ENCODE measurements at places on chromosomes 3 and 15.
A peak's percentile ranks its signal among the peaks of the same experiment; 100 is the strongest.

- H3K4me3 ChIP-seq, result peak overlapping the region; percentile 60
- H3K36me3 ChIP-seq, result no peaks in the 10 kb centered on the region
- H3K4me1 ChIP-seq, result peaks cover 47% of the 10 kb centered on the region
- no peaks in the 10 kb centered on the region for H3K27me3 ChIP-seq
- peak; percentile 95 for ATAC-seq
These were observed 14.6 kb upstream of the TFRC start for GRCh38 chr3:196096382-196096953.

DNA sequence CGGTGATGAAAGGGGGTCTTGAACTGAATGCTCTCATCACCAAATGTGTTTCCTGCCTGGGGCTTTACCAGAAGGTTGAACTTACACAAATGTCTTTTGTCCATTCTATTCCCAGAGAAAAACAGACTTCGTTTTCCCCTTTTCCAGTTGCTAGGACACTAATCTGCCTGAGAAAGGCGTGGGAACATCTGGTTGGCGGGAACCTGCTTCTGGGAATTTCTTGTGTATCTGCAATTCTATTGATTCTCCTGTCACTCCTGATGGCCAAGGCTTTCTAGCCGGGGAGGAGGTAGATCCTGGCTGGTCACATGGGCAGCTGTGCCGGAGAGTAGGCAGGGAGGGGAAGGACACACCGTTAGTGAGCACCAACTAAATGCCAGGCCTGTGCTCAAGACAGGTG, 31.1 kb upstream of the CCDC174 start:
- no peak overlapping the region for H3K4me3 ChIP-seq
- no peaks in the 10 kb centered on the region for H3K4me1 ChIP-seq
- no peaks in the 10 kb centered on the region for H3K36me3 ChIP-seq
- no peak for ATAC-seq

DNA sequence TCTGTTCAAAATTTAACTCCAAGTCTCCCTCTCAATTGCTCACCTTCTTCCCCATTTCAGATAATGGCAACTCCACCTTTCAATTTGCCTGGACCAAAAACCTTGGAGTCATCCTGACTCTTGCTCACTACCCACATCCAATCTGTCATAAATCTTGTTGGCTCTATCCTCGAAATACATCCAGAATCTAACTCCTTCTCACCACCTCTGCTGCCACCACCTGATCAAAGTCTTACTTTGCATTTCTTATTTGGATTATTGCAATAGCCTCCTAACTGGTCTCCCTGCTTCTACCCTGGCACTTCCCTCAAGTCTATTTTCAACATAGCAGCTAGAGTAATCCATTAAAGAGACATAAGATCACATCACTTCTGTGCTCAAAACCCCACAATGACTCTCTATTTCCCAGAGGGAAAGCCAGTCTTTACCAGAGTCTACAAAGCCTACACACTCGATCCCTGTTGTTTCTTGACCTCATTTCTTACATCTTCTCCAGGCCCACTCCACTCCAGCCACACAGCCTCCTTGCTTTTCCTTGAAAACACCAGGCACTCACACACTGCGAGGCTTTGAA, 86.6 kb downstream of the GPR156 start:
- no peaks in the 10 kb centered on the region for H3K4me1 ChIP-seq
- no peak overlapping the region for H3K27ac ChIP-seq
- H3K4me3 ChIP-seq, result no peak overlapping the region

- ATAC-seq, result no peak
- H3K27ac ChIP-seq, result no peak overlapping the region
- H3K4me3 ChIP-seq, result no peak overlapping the region
These were observed 291.0 kb downstream of the PLOD2 start for GRCh38 chr3:145869958-145870357.

All from stimulated activated memory B cell treated with anti-CD40 and anti-IgM and Interleukin-4, amounts not matched to agents 10 μg/mL and 1 μg/mL and 100 μg/mL, for 72 hours (primary cell).